ENCODE measurements at places on chromosomes 7 and 10.

GRCh38 chr7:1576521-1577253 is 6.9 kb upstream of the PSMG3 start:
- no peak overlapping the region for H3K4me3 ChIP-seq
- no peak overlapping the region for H3K27ac ChIP-seq
- no peaks in the 10 kb centered on the region for H3K36me3 ChIP-seq
- no peaks in the 10 kb centered on the region for H3K27me3 ChIP-seq
- DNase-seq, result no peak
- no peaks in the 10 kb centered on the region for H3K4me1 ChIP-seq

DNA sequence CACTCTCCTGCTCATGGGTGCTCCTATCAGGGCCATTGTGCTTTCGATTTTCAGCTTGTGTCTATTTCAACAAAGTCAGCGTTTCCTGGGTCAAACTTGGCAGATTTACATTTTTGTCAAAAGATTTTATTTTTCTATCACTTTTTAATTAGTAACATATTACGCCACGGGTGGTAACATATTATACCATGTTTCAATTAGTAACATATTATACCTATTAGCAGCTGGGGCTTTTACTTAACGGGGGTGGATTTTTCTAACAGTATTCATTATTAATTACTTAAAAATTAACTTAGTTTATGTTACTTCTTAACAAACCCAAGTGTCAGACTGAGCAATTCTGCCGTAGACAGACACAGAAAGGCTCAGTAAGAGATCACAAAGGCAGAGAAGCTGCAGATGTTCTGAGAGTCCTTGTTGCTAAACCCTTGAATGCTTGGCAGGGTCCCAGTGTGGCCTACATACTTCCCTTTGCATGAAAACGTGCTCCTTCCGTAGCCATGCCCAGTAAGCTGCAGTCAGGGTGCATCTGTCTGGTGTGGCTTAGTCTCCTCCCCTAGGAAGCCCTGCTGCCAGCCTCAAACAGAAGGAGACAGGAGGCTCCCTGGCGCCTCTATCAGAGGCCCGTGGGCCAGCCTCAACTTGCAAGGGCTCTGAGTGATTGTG is 263.1 kb upstream of the CXCL12 start:
- DNase-seq, result peak; percentile 79
- H3K27ac ChIP-seq, result no peak overlapping the region
- peaks cover 2% of the 10 kb centered on the region for H3K4me1 ChIP-seq
- H3K36me3 ChIP-seq, result no peaks in the 10 kb centered on the region
- no peak overlapping the region for H3K4me3 ChIP-seq

GRCh38 chr7:94655126-94655847 is 646 bp downstream of the SGCE start:
- H3K27ac ChIP-seq, result peak overlapping the region; percentile 87
- DNase-seq, result peak; percentile 67
- H3K27me3 ChIP-seq, result no peaks in the 10 kb centered on the region
- H3K36me3 ChIP-seq, result no peaks in the 10 kb centered on the region
- H3K4me3 ChIP-seq, result peak overlapping the region; percentile 71
- no peaks in the 10 kb centered on the region for H3K4me1 ChIP-seq

DNA sequence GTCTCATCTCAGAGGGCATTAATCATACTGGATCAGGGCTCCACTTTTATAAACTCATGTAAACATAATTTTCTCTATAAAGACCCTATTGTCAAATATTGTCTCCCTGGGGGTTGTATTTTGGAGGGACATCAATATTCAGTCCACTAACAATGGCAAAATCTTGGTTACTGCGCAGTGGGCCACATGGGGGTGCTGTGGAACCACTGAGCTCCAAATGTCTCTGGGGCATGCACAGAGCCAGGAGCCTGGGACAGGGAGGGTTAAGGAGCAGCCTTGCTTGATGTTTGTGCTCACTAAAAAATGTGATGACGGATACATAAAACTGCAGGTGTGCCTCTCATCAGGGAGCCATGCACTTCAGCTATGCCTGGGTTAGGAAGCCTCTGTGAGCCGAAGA is 62.1 kb upstream of the PRSS58 start:
- no peak overlapping the region for H3K27ac ChIP-seq
- H3K27me3 ChIP-seq, result no peaks in the 10 kb centered on the region
- H3K4me1 ChIP-seq, result no peaks in the 10 kb centered on the region
- H3K36me3 ChIP-seq, result no peaks in the 10 kb centered on the region
- DNase-seq, result no peak
- H3K4me3 ChIP-seq, result no peak overlapping the region

DNA sequence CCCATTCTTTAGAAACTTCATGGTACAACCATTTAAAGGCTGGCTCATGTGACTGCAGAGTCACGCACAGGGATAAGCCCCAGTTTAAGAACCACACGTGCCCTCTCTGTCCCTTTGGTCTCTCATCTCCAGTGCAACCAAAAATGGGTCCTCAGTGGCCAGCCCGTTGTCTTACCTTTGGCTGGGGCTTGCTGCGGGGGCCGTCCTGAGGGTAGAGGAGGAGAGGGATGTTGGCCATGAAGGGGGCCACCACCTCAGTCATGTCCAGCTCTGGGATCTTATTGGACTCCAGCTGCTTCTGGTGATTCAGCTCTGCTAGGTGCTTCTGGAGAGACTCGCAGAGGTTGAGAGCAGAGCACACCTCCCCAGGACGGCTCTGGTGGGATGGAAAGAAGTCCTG is 22.3 kb downstream of the PSAP start:
- no peaks in the 10 kb centered on the region for H3K27me3 ChIP-seq
- peaks cover 28% of the 10 kb centered on the region for H3K36me3 ChIP-seq
- H3K27ac ChIP-seq, result no peak overlapping the region
- DNase-seq, result no peak
- no peak overlapping the region for H3K4me3 ChIP-seq
- H3K4me1 ChIP-seq, result no peaks in the 10 kb centered on the region

- H3K27me3 ChIP-seq, result peaks cover 3% of the 10 kb centered on the region
- no peak overlapping the region for H3K27ac ChIP-seq
- no peak for DNase-seq
- no peak overlapping the region for H3K4me3 ChIP-seq
- H3K4me1 ChIP-seq, result no peaks in the 10 kb centered on the region
Measured at GRCh38 chr7:47737601-47738000, 155.7 kb upstream of the TNS3 start.

DNA sequence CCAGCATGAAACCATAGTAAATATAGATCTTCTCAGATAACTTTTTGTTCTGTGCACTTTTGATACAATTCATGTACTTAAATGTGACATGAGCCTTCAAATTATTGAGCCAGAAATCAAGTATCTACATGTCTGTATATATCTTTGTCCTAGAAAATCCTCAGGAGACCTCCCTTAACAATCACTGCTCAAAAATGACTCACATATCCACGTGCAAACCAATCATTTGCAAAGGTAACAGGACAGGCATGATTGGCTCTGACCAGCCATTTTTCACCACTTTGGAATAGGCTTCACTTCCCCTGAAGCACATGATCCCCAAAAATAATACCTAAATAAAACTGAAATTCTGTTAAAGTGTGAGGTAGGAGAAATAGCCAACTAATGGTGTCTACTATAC is 902.5 kb downstream of the PCDH15 start:
- no peak overlapping the region for H3K27ac ChIP-seq
- H3K36me3 ChIP-seq, result no peaks in the 10 kb centered on the region
- H3K4me3 ChIP-seq, result no peak overlapping the region
- DNase-seq, result no peak
- H3K27me3 ChIP-seq, result no peaks in the 10 kb centered on the region
- no peaks in the 10 kb centered on the region for H3K4me1 ChIP-seq

- no peaks in the 10 kb centered on the region for H3K27me3 ChIP-seq
- no peaks in the 10 kb centered on the region for H3K36me3 ChIP-seq
Measured at GRCh38 chr10:88092265-88092664, 228.8 kb downstream of the PTEN start.

- no peaks in the 10 kb centered on the region for H3K4me1 ChIP-seq
- H3K4me3 ChIP-seq, result peak within 1 kb of the TSS; percentile 76
- peak; percentile 96 for DNase-seq
- peak within 1 kb of the TSS; percentile 84 for H3K27ac ChIP-seq
- no peaks in the 10 kb centered on the region for H3K27me3 ChIP-seq
Measured at GRCh38 chr7:876077-876971, at the start of gene GET4. GET4 (plus strand) TSS chr7:876554; CDS start chr7:876646, 92 bp downstream.

GRCh38 chr10:52226197-52226847 is 87.8 kb upstream of the DKK1 start:
- DNase-seq, result peak; percentile 59
- H3K27ac ChIP-seq, result no peak overlapping the region
- H3K36me3 ChIP-seq, result no peaks in the 10 kb centered on the region
- no peaks in the 10 kb centered on the region for H3K4me1 ChIP-seq

DNA sequence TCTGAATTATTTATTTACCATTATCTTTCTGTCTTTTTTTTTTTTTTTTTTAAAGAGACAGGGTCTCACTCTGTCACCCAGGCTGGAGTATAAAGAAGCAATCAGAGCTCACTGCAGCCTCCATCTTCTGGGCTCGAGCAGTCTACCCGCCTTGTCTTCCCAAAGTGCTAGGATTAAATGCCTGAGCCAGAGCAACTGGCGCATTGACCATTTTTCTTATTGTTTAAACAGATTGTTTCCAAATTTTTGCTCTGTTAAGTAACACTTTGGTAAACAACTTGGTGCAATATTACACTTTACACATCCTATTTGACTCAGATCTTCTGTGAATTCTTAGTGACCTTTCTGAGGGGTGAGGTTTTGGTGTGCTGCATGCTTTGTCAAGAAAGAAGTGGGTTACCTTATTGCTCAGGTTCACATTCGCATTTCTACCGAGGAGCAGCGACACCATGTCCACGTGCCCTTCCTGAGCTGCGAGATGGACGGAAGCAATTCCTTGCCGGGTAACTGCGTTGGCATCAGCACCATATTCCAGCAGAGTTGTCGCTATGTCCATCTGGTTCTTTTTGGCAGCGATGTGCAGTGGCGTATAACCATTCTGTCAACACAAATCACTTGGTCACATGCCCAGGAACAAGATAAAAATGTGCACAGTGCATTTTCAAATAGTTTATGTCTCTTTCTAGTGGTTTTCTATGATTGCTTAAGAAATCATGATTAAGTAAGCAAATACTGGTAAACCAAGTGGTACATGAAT is 203.2 kb downstream of the ANK3 start:
- H3K4me3 ChIP-seq, result no peak overlapping the region
- H3K36me3 ChIP-seq, result no peaks in the 10 kb centered on the region
- H3K27me3 ChIP-seq, result no peaks in the 10 kb centered on the region
- H3K27ac ChIP-seq, result no peak overlapping the region
- peaks cover 2% of the 10 kb centered on the region for H3K4me1 ChIP-seq

GRCh38 chr10:93300288-93300917 is 181.7 kb downstream of the MYOF start:
- no peaks in the 10 kb centered on the region for H3K4me1 ChIP-seq
- no peak for DNase-seq
- no peak overlapping the region for H3K4me3 ChIP-seq
- H3K36me3 ChIP-seq, result peaks cover 5% of the 10 kb centered on the region
- no peaks in the 10 kb centered on the region for H3K27me3 ChIP-seq
- no peak overlapping the region for H3K27ac ChIP-seq

- no peaks in the 10 kb centered on the region for H3K27me3 ChIP-seq
- H3K27ac ChIP-seq, result no peak overlapping the region
- H3K36me3 ChIP-seq, result no peaks in the 10 kb centered on the region
- no peaks in the 10 kb centered on the region for H3K4me1 ChIP-seq
Measured at GRCh38 chr7:3069771-3070449, 26.2 kb upstream of the CARD11 start.

- peaks cover 7% of the 10 kb centered on the region for H3K4me1 ChIP-seq
- no peak overlapping the region for H3K4me3 ChIP-seq
- no peak overlapping the region for H3K27ac ChIP-seq
- H3K27me3 ChIP-seq, result no peaks in the 10 kb centered on the region
- H3K36me3 ChIP-seq, result no peaks in the 10 kb centered on the region
Measured at GRCh38 chr7:74258639-74259038, 4.4 kb upstream of the RFC2 start.

GRCh38 chr7:115864082-115864481 is 166.5 kb downstream of the TFEC start:
- H3K4me3 ChIP-seq, result no peak overlapping the region
- no peak for DNase-seq
- H3K27ac ChIP-seq, result no peak overlapping the region
- no peaks in the 10 kb centered on the region for H3K36me3 ChIP-seq
